ENCODE measurements at places on chromosomes 4 and X. TPM values are rescaled to one million over a fixed set of nuclear protein-coding genes. Genes with fewer than 3 reads are reported as not detected.

FGFR3 gene
- total RNA-seq, result 1.3 TPM

SFRP2 gene
- total RNA-seq, result 2.6 TPM

MAGEA2 gene
- total RNA-seq, result not detected

CCDC158 gene
- 0.33 TPM for total RNA-seq

CSAG2 gene
- not detected for total RNA-seq

UGT2B15 gene
- total RNA-seq, result not detected

TMEM255A gene
- total RNA-seq, result not detected

CT83 gene
- not detected for total RNA-seq

FGFBP2 gene
- 23.8 TPM for total RNA-seq

LRCH2 gene
- 4.0 TPM for total RNA-seq

TMEM35A gene
- total RNA-seq, result 0.38 TPM

NOA1 gene
- 20.0 TPM for total RNA-seq

ANOS1 gene
- 11.9 TPM for total RNA-seq

MAMLD1 gene
- 11.7 TPM for total RNA-seq

CD38 gene
- 42.1 TPM for total RNA-seq
